Activated T-helper 17 cell treated with anti-CD3 and anti-CD28 coated beads, Interleukin-2, amount 50 U/mL, for 72 hours (primary cell): ENCODE measurements at places on chromosomes 5 and 9. TPM values are rescaled to one million over a fixed set of nuclear protein-coding genes. Genes with fewer than 3 reads are reported as not detected.

RASGRF2 gene
- total RNA-seq, result 7.6 TPM

CCL28 gene
- total RNA-seq, result 22.8 TPM

GRIN1 gene
- total RNA-seq, result 0.06 TPM

- no peak for ATAC-seq
These were observed 170.4 kb downstream of the ARRDC3 start for GRCh38 chr5:91212714-91213092.

GRCh38 chr5:137252512-137252911 lies 246.6 kb downstream of the SPOCK1 start:
- no peak for ATAC-seq

DNA sequence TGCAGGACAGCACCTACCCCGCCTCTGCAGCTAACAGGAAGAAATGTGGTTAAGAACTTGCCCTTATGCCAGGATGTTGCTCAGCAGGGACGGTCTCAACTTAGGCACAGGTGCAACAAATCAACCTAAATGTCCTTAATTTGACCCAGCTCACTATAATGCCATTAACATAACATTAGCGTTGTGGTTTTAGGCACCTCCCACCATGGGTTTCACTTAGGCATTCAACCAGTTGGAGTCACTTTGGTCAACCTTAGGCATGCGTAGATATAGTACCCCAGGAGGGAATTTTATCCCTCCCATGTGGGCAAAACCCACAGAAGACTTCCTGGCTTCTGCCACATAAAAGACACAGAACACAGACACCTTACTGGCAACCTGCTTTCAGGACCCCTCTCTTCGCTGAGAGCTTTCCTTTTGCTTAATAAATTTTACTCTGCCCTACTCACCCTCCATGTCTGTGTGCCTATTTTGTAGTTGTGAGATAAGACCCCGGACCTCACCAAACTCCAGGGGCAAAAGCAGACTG lies 8.7 kb upstream of the ERAP1 start:
- peak; percentile 93 for ATAC-seq

DNA sequence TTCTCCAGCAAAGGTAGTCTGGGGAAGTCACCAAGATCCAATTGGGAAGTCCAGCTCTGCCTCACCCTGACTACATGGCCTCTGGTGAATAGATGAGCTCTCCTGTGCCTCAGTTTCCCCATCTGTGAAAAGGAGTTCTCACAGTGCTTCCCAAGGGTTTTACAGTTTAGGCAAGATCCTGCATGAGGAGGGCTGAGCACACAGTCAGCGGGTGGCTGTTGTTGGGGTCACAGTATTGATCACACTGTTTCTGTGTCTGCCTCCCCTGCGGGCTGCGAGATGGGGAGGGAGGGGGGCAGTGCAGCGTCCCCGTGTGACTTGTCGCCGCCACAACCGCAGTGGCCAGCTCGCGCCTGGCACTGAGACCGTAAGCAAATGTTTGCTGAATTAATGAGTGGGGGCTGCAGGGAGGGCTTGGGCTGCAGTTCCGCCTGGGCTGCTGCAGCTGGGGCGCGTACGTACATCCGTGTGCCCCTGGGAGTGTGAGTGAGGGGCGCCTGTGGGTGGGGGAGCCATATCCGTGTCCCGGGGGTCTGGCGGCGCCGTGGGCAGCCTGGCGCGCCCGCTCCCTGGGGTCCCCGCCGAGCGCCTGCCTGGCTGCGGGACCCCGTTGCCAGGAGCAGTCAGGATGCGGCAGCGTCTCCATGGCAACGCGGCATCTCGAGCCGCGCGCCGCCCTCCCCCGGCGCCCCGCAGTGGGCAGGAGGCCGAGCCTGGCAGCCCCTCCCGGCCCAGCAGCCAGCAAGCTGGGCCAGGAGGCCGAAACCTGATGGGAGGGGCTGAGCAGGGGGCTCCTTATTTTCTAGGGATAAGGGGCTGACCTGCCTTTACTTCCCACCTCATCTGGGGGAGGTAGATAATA lies 31.4 kb upstream of the PSD2 start:
- ATAC-seq, result no peak

SURF1 gene
- total RNA-seq, result 13.9 TPM

DNA sequence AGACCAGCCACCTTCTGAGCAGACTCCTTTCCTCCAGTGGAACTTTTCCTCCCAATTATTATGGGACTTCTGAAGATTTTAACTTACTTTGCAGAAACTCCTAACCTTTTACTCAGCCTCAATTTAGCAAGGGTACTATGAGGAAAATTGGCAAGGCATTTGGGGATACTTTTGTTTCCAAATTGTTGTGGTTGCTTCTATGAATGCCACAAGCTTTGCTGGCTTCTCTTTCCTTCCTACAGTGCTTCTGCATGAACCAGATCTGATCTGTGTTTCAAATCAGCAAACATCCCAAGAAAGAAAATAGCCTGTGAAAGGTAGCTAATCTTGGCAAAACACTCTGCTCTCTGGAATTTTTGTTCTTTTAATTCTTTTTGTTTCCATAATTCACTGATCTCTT lies 57.3 kb upstream of the TAF11L2 start:
- no peak for ATAC-seq

- peak; percentile 34 for ATAC-seq
These were observed 12.6 kb upstream of the TNIP1 start for GRCh38 chr5:151093476-151093889.

PCDHGA6 gene
- total RNA-seq, result 0.40 TPM

DNA sequence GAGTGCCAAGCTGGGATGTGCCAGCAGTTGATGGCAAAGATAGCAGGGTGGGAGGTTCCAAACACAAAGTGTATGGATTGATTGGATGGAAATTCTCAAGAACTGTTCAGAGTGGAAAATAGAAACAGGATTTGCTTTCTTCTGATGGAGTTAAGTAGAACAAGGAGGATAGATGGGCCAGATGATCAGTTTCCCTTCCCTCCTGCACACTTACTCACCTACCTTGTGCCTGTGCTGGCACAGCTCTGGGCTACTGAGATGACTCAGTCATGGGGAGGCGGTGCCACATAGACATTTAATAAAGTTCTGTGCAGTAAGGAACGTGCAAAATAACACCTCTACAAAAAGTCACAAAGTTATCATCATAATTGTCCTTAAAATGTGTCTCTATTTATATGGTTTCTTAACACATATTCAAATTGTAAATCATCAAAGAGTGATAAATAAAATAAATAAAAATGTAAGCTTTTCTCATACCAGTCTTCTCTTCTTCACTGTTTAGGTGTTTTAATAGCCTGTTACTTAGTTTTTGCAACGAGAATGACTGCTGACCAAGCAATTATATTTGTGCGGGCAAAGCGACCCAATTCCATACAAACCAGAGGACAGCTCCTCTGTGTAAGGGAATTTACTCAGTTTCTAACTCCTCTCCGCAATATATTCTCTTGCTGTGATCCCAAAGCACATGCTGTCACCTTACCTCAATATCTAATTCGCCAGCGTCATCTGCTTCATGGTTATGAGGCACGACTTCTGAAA lies 12.7 kb downstream of the PTPDC1 start:
- ATAC-seq, result peak; percentile 92

- ATAC-seq, result no peak
These were observed 658.6 kb downstream of the ISL1 start for GRCh38 chr5:52041842-52042241.

- no peak for ATAC-seq
These were observed 143.3 kb downstream of the NTRK2 start for GRCh38 chr9:84812847-84813246.

DNA sequence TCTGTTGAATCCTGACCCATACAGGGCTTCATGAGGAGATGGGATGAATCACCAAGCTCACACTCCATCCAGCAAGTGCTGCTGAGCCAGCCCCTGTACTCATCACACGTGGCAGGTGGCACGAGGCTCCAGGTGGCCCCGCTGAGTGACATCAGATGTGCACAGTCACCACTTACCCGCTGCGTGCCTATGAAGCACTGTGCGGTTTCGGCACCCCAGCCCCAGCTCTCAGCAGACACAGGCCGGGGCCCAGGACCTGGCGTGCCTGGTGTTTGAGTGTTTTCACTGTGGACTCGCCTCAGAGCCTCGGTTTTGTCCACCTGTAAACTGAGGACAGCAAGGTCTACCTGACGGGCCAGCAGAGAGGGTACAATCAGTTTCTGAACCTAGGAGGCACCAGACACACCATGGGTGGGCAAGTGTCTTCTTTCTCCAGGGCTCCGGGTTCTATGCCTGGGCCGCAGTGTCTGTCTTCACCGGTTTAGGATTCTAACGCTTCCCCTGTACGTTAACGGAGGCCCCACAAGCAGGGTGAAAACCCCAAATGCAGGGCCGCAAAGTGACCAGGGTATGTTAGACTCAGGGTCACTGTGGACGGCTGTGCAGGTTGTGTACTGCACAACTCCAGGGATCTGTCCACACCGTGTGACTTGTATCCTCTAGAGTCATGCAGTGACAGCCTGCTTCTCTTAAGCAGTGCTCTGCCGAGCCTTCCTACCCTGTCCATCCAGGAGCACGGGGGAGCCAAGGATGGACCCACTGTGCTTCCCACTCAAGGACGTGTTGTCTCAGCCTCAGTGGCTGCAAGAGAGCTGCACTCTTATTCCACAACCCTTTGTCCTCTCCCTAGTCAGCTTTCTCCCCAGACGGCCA lies 44.3 kb upstream of the COL5A1 start:
- no peak for ATAC-seq

GRCh38 chr5:68834491-68834981 lies 259.3 kb upstream of the SLC30A5 start:
- no peak for ATAC-seq

- ATAC-seq, result no peak
These were observed 56.8 kb upstream of the ALDH1B1 start for GRCh38 chr9:38335686-38336085.

PCDHGA10 gene
- total RNA-seq, result 0.06 TPM

DNA sequence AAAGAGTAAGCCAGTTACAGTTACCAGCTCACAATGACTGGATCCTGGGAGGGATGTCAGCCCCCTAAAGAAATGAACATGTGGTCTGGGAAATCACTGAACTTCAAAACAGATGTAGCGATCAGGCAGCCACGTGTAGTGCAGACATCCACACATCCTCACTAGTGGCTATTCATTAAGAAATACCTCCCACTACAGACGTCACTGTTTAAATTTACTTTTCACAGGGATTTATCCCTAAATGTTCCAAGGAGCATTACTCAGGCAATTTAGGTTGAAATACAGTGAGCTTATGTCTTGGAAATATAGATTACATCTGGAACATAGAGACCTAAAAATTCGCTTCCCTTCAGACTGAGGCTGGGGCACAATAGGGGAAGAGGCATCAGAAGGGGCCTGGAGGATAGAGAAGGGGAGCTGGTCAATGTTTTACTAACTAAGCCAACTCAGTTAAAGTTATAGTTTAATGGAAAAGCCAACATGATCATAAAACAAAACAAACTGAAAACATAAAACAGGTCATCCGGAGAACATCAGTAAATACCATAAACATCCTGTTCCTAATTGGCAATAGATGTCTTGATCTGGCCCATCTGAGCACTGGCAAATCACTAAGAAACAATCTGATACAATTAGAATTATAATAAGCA lies 92.3 kb downstream of the FANCC start:
- no peak for ATAC-seq

C8G gene
- not detected for total RNA-seq

DNA sequence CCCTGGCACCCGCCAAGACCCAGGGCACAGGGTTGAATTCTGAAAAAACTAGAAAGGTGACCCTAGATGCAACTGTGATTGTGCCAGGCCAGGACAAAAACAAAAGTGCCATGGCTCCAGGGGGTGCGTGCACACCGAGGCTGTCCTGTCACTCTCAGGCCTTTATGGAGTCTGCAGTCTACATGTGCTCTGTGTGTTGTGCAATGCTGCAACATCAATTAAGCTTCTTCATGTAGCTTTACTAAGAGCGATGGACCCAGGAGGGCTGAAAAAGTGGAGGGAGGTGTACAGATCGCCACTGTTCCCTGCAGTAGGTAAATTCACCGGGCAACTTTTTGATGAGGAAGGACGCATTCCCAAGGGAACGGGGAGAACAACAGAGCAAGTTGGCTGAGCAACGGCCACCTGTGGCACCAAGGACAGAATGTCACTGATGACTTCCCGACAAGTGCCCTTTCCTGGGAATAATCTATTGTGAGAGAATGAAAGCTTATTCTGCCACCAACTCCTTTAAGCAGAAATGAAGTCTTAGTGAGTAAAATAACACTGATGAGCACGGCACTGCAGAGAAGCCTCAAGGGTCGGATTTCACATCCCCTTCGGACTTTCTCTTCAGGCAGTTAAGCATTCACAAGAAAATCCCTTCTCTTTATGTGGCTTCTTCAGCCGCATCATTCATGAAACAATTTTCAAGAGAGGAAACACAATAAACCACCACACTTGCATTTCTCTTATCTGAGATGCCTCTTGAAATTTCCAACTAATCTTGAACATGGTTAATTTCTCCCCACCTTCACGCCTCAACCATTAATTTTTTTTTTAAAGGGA lies 149.6 kb downstream of the DROSHA start:
- ATAC-seq, result no peak

FOXD4L4 gene
- 0.24 TPM for total RNA-seq

DNA sequence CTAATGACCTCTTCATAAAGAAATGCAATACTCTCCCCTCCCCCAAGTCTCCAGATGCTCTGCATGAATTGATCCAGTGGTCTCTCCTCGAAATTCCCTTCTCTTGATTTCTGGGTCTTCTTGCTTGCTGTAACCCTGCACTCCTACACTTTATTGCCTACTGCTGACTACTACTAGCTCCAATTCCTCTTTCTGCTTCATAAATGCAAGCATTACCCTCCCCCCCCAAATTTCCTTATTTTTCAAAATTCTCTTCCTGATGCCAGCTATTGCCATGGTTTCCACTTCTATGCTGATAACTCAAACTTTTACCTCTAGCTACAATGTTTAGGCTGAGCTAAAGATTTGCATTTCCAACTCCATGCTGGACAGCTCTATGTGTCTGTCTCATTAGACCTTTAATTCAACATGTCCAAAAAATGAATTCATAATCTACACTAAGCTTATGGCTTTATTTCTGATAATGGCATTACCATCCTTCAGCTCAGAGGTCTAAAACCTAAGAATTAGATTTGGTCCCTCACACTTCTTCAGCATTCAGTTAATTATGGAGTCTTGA lies 1.4 kb downstream of the ZBTB26 start:
- ATAC-seq, result no peak

C9 gene
- not detected for total RNA-seq

DNA sequence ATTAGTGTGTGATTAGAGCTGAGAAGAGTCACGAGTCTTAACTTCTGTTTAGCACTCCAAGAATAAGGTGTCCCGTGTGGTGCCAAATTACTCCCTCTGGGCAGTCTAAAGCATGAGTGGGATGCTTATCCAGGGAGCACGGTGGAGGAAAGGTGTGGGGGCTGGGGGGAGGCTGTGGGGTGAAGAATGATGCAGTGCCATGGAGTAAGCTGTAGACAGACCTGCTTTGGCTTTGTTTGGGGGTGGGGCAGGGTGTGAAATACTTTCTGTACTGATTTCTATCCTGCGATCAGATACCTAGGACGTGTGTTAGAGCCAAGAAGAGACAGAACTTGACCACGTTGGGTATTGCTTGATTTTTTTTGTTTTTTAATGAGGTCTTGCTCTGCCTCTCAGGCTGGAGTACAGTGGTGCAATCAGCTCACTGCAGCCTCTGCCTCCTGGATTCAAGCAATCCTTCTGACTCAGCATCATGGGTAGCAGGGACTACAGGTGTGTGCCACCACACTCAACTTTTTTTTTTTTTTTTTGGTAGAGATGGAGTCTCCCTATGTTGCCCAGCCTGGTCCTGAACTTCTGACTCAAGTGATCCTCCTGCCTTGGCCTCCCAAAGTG lies 232.8 kb downstream of the MAN2A1 start:
- ATAC-seq, result peak; percentile 37

NR5A1 gene
- not detected for total RNA-seq
